ENCODE measurements at places on chromosomes 6 and 20.

DNA sequence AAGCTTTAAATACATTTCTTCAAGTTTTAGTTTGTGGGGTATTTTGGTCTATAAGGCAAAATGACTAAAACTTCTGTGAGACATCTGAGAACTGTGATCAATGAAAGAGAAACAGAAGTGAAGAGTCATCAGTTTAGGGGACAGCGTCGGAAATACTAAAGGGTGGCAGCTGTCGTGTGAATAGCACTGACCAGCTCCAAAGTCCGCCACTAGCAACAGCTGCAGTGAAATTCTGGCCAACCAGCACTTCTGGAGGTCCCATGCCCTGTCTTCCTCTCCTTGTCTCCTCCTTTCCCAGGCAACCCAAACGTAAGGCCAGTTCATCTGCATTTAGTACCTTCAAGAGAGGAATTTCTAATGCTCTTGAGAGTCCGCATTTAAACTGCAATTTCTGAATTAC, 87.5 kb downstream of the DACT2 start:
- DNase-seq, result no peak

GRCh38 chr6:26537160-26537845, 863 bp upstream of the HMGN4 start:
- DNase-seq, result peak; percentile 83

- DNase-seq, result no peak
Observed at GRCh38 chr6:110512991-110513390, 36.6 kb upstream of the SLC22A16 start.

DNA sequence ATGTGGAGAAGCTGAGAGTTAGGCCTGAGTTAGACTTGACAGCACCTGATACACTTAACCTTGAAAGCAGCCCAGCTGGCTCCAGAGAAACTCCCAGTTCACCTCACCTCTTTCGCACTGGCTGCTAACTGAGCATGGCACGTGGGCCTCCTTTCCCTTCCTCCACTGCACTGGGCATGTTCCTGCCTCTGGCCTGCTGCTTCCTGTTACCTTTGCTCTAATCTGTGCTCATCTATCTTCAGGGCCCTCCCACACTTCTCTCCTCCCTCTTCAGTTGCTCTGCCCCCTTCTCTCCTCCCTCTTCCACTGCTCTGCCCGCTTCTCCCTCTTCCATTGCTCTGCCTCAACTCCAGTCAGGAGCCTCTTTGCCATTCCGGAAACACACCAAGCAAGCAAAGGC, 13.7 kb upstream of the UBE2V1 start:
- no peak for DNase-seq

DNA sequence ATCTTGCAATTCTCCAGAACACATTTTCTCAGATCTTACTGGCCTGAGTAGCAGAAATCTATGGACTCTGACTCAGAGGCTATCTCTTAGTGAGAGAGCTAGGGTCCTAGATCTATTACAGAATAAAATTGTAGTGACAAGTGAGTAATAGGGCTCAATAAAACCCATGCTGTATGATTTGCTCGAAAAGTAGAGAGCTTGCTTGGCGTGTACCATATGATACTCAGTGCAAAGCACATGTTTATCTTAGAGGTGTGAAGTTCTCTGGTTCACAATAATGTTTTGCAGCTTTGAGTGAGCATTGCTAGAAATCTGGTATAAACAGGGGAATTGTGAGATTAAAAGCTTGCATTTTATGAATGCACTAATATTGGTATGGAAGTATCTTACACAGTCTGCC, 87.8 kb upstream of the PRSS16 start:
- no peak for DNase-seq

- DNase-seq, result no peak
Observed at GRCh38 chr6:70310063-70310694, 7.3 kb upstream of the COL9A1 start.

DNA sequence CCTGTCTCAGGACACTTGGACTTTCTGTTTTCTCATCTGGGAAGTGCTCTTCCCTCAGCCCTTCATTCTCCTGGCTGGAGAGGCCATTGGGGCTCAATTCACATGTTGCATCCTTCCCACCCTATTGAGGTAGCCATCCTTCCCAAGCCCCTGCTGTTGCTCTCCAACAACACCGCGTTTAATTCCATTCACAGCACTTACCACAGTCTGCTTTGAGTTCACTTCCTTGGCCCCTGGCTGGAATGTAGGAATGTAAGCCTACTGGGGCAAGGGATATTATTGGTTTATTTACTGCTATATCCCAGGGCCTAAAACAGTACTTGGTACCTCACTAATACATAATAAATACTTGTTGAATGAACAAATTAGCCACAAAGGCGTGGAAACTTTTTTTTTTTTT, 6.7 kb upstream of the GFOD1 start:
- no peak for DNase-seq

- no peak for DNase-seq
Observed at GRCh38 chr20:37316116-37316774, 26.8 kb downstream of the MANBAL start.

DNA sequence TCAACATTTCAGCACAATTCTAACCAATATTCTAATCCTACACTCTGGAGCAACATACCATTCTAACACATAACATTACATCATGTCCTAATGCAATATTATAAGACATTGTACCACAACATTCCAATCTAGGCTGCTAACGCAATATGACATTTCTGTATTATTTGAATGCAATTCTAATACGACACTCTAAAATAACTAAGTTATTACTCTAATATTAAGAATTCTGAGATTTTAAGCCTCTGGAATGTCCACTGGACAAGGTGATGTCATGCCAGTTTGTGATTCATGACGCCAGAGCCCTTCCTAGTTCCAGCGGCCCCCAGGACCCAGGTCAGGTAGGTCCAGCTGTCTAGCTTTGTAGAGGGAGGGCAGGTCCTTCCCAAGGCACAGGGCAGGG, 69.7 kb upstream of the SIRPA start:
- no peak for DNase-seq

- DNase-seq, result no peak
Observed at GRCh38 chr6:69022993-69023392, 387.9 kb downstream of the ADGRB3 start.

DNA sequence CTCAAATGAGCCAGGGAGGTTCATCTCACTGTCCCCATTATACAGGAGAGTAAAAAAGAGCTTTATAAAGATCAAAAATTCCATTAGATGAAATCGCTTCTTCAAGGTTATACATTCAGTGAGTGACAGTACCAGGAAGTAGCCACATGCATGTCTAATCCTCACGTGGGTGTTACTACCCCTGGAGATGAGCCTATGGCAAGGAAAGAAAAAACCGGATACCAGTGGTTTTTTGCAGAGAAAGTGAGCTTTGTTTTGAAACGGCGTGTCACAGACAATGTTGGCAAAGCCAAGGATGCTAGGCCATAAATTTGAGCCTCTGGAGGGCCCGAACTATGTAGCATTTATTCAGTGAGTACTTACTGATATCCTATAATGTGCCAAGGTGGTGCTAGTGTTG, 215.0 kb upstream of the RIN2 start:
- DNase-seq, result no peak

GRCh38 chr6:87723170-87724078, 21.4 kb upstream of the AKIRIN2 start:
- DNase-seq, result no peak

- no peak for DNase-seq
Observed at GRCh38 chr6:162251257-162251656, 476.3 kb downstream of the PRKN start.

- DNase-seq, result no peak
Observed at GRCh38 chr6:140653972-140654371, 1279.5 kb upstream of the CITED2 start.

GRCh38 chr6:50025258-50025657, 3.5 kb upstream of the DEFB110 start:
- DNase-seq, result no peak

GRCh38 chr6:127630800-127631199, 53.8 kb downstream of the C6orf58 start:
- no peak for DNase-seq

DNA sequence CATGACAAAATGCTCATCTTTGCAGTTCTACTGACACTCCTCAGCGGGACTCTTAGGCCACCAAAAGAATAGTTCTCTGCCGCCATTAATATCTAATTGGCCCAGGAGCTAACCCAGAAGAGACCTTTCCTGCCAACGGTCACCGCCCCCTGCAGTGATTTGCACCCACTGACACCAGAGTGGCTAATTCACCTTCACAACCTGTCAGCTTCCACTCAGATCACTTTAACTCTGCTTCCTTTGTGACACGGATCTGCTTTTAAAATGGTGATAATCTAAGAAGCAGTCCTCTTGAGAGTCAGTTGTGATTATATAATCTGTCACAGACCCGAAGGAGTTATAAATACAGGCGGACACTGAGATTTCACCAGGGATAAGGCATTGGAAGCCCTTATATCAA, 172.8 kb downstream of the FRK start:
- no peak for DNase-seq

- DNase-seq, result no peak
Observed at GRCh38 chr6:41577356-41578216, 31.4 kb downstream of the FOXP4 start.

DNA sequence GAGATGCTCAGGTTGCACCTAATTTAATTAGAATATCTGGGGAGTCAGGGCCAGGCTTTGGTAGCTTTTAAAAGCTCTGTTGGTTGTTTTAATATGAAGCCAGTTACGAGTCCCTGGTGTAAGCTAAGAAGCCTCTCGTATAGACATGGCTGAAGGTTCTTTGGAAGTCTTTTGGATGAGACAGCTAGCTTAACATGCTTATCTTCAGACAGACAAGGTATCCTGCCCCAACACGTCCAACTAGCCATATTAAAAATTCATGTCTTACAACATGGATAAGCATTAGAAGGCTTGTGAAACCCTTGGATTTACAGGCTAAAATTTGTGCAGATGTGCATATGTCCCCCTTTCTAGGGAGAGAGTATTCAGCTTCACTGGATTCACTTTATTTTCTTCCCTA, 105.7 kb upstream of the KCNK16 start:
- no peak for DNase-seq

GRCh38 chr20:47493175-47493962, 8.3 kb upstream of the NCOA3 start:
- DNase-seq, result peak; percentile 15

GRCh38 chr6:36985417-36985807, 584 bp downstream of the MTCH1 start:
- DNase-seq, result no peak

DNA sequence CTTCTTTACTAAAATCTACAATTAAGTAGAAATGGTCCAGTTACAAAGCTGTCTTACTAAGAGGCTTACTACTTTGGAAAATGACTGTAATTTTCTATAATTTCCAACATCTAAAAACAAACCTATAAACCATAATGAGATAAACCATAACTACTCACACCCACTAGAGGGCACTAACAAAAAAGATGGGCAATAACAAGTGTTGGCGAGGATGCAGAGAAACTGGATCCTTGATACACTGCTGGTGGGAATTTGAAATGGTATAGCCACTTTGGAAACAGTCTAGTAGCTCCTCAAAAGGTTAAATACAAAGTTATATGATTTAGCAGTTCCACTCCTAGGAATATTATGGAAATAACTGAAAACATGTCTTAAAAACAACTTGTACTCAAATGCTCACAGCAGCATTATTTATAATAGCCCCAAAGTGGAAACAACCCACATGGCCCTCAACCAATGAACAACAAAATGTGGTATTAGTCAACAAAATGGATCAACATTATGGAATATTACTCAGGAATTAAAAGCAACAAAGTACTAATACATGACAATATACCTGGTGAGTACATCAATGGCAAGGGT, 50.6 kb downstream of the GJA10 start:
- DNase-seq, result no peak

DNA sequence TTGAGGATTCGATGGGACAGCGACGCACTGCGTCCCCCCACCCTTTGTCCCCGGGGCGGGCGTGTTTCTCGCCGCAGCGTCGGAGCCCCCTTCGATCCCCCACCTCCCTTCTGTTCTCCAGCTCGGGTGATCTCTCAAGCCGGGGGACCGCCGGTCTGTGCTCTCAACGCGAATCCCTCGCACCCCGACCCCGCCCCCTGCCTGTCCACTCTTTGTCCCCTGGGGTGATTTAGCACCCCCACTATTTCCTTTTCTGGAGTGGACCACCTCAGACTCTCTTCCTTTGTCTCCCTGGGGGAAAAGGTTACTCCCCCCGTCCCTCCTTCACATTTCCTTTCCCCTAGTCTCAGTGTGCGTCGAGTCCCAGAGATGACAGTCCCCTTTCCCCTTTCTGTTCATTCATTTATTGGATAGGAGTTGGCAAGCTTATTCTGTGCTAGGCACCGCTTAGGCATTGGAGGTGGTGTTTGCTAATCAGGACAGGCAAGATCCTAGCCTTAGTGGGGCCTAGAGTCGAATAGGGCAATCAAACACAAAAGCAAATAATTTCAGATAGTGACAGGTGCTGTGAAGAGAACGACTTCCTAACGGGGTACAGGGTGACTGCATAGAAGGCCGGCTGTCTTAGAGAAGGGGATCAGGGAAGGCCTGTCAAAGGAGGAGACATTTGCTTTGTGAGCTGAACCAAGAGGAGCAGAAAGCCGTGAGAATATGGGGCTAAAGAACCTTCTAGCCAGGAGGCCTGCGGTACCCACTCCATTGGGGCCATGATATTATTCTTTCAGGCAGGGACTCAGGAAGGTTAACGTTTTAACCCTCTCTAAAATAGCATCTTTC, 741 bp downstream of the PTPN1 start:
- DNase-seq, result no peak

DNA sequence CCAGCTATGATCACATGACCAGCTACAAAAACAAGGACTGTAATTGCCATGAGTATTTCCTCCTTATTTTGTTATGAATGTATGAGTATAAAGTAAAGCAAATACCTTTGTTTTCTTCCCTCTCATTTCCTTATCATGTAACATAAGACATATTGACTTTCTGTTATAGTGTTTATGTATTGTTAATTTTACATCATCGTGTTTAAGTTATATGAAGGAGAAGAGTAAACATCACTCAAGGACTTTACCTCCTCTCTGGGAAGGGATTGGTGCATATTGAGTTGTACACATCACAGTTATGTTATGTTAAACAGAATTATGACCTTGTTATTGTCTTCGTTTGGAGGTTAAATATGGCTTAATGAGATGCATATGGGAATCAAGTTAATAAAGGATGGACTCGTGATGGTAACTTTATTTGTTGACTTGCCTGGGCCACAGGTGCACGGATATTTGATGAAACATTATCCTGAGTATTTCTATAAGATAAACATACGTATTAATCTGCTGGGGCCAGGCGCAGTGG, 57.3 kb upstream of the CNKSR3 start:
- DNase-seq, result no peak

- no peak for DNase-seq
Observed at GRCh38 chr6:169779896-169780295, 28.5 kb downstream of the ERMARD start.

DNA sequence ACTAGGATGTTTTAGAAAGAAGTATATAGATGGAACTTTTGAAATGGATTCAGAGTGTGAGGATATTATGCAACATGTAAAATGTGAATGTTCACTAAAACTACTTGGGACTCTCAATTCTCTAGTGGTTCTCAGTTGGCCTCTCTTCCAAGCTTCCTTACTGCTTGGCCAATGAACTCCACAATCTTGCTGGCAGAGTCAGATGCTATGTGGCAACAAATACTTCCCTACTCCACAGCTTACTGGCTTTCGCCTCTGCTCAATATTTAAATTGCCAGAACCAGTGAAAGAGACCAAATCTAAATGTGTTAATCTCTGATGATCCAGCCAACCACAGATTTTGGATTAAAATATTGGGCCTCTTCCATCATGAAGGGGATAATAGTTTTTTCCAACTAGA, 138.4 kb downstream of the HTR1B start:
- no peak for DNase-seq
